Stimulated activated memory B cell treated with anti-CD40 and anti-IgM and Interleukin-4, amounts not matched to agents 10 μg/mL and 1 μg/mL and 100 μg/mL, for 72 hours (primary cell): ENCODE measurements at places on chromosomes 13 and 19.

DNA sequence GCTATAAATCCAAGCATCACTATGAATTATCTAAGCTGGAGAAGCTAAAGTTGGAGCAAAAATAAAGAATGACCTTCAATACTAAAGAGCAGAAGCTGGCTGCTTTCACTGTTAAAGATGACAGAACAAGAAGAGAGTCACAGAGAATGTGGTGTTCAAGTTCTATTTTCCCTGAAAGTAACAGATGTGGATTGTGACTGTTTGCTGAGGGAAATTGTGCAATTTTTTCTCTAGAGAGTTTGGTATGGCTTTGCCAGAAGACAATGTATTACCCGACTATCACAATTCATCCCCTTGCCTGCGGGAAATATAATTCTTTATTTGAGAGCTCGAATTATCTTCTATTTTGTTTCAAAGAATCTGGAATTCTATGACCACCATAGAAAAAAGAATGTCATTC, 83.1 kb downstream of the TNFSF13B start:
- no peak for ATAC-seq

DNA sequence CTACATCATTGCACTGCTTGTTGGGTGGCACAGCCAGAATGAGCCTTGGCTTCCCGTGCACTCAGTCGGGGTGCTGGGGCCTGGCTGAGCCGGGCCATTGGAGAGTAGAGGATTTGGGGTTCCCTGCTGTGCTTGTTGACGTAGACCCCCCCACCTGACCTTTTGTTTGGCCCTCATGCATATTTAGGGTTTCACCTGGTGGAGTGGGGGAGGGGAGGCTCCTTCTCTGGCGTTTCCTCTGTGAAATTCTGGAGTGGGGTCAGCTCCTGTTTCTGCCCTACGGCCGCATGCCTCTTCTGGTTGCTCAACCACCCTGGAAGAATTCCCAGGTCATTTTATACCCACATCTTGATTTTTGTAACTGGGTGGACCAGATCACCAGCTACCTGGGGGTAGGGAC, 82.8 kb downstream of the SIPA1L3 start:
- no peak for ATAC-seq

DNA sequence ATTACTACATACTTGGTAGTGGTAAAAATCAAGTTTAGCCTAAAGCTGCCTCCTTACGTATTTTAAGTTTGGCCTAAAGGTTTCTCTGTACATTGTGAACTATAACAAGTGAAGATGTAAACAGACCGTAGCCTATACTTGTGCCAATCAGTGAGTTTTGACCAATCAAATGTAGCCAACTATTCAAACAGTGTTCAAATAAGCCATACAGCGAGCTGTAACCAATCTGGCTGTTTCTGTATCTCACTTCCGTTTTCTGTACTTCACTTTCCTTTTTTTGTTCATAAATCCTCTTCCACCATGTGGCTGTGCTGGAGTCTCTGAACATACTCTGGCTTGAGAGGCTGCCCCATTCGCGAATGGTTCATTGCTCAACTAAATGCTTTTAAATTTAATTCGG, 2504.6 kb downstream of the PCDH9 start:
- ATAC-seq, result no peak

DNA sequence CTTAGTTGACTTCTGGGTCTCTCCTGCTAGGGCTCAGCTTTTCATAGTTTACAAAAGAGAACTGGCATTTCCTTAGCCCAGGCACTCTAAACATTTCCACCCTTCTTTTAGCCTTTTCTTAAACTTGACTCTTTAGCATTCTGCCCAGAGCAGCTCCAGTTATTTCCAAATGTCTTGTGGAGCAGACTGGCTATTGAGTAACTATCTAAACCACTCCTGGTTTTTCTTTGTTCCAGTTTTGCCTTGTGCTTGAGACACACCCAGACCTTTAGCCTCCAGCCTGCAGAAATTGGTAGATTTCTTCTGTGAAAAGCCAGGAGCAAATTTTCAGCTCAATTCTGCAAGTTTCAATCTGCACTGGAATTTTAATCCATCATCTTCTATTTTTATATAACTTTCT, 1813.1 kb downstream of the OLFM4 start:
- ATAC-seq, result no peak

DNA sequence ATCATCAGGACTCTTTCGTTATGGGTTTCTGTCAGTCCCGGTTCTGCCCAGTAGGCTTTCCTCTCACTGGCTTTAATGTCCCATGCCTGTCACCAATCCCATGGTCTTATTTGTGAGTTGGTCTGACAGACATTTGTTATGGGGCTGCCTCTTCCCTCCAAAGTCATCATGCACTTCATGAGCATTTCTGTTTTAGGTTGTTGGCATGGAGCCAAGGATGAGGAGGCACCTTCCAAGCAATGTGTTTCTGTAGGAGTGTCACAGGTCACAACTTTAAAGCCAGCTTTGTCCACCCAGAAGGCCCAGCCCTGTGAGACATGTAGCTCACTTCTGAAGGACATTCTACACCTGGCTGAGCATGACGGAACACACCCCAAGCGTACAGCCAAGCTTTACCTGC, 8.5 kb downstream of the ZNF17 start:
- no peak for ATAC-seq
